Stimulated activated CD4-positive, alpha-beta T cell treated with anti-CD3 and anti-CD28 coated beads, Interleukin-15, amount 100 ng/mL, for 48 hours (primary cell): ENCODE measurements at places on chromosomes 3 and 15.

GRCh38 chr3:139264375-139264774 is 79.4 kb upstream of the MRPS22 start:
- no peak for DNase-seq

GRCh38 chr3:197417441-197417840 is 119.0 kb upstream of the DLG1 start:
- DNase-seq = no peak

DNA sequence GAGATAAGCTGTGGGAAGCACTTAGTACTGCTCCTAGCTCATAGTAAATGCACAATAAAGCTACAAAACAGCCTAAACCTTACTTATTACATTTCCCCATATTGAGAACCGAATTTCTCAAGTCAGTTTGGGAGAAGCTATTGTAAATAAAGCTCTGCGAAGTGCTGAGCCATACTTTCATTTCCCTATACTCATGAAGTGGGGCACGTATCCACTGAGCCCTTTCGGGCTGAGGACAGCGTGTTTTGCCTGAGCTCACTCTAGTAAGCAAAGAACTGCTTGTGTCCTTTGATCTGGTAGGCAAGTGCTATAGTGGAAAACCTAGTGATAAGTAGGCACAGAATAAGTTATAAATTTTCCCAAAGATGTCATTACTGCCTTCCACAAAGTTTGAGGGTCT is 165.0 kb downstream of the RSL24D1 start:
- DNase-seq = no peak

- no peak for DNase-seq
Observed at GRCh38 chr3:36774052-36774451, 9.7 kb upstream of the DCLK3 start.

- DNase-seq = no peak
Observed at GRCh38 chr3:133895208-133896001, at the start of gene RAB6B. RAB6B (minus strand) TSS chr3:133895882; CDS start chr3:133895466, 416 bp downstream.

DNA sequence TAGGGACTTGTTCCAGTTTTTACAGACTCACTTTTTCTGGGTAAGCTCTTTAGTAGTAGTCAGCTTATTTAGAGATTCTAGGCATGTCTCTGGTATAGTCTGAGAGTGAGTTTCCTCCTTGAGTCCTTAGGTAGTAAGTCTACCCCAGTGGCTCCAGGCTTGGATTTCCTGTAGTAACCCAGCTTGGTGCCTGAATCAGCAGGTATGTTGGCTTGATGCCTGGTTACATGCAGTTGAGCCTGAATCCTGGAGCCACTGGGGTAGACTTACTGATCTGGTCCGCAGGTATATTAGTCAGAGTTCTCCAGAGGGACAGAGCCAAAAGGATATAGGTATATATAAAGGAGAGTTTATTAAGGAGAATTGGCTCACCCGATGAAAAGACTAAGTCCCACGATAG is 85.8 kb upstream of the RBMS3 start:
- DNase-seq = no peak

DNA sequence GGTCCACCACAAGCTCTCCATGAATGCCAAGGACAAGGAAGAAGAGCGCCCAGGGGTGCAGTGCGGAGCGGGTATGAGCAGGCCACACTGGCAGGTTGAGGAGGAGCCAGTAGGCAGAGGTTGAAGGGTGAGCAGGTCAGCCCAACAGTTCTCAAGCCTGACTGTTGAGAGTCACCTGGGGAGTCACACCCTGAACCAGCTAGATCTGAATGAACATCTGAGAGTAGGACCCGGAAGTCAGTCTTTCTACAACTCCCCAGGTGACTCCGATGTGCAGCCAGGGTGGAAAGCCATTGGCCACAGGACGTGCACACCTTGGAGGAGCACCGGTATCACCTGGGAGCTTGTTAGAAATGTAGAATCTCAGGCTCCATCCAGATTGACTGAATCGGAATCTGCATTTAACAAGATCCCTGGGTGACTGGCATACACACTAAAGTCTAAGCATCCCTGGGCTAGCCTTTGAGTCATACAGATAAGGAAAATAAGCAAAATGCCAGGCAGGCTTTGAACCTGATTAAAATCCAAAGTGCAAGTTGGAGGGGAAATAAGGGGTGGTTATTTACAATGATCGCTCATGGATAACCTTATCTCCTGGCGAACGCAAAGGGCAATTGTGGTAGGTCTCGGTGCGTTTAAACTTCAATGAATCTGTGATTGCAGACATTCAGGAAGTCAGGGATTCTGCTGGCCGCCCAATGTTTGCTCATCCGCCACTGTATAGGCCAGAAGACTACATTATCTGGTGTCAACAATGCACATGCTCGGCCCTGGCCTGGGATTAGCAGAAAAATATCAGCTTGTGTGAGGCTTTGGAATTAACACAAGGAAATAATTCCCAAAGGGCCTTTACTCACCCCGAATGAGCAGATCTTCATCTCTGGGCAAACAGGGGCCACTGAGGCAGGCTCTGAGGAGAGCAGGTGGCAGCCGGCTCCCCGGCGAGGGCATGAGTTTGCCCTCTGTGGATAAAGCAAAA is 11.7 kb upstream of the LYZL4 start:
- DNase-seq = no peak

- DNase-seq = no peak
Observed at GRCh38 chr15:67303490-67304363, 49.1 kb downstream of the IQCH start.
